ENCODE measurements at places on chromosomes 4 and X.

DNA sequence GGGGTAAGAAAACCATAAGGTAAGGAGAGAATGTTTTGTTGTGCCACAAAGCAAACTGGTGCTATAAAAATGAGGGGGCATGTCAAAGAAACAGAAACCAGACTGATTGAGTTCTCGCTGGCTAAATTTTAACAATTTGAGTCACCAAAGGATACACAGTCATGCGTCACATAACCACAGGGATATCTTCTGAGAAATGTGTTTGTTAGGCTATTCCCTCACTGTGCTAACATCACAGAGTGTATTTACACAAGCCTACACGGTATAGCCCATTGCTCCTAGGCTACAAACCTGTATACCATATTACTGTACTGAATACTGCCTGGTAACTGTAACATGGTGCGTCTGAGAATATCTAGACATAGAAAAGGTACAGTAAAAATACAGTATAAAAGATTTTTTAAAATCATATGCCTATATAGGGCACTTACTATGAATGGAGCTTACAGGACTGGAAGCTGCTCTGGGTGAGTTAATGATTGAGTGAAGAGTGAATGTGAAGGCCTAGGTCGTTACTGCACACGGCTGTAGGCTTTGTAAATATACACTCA is 50.1 kb downstream of the FBXW7 start:
- no peak for DNase-seq

DNA sequence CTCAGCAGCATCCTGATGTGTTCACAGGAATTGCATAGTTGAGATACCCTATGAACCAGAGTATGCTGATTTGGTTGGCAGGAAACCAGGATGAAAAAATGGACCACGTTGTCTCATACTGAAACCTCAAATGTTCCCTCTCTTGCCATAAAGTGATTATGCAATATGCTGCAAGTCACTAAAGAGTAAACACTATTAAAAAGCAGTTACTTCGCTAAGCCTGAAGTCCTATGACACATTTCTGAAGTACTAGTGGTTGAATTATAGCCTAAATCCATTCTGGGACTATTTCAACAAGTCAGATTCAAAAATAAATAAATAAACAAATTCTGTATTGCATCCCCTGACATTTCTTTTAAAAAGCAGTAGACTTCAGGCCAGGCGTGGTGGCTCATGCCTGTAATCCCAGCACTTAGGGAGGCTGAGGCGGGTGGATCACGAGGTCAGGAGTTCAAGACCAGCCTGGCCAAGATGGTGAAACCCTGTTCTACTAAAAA is 106.0 kb upstream of the NAP1L5 start:
- DNase-seq = no peak

- no peak for DNase-seq
Observed at GRCh38 chr4:183828839-183829238, 76.3 kb upstream of the STOX2 start.

DNA sequence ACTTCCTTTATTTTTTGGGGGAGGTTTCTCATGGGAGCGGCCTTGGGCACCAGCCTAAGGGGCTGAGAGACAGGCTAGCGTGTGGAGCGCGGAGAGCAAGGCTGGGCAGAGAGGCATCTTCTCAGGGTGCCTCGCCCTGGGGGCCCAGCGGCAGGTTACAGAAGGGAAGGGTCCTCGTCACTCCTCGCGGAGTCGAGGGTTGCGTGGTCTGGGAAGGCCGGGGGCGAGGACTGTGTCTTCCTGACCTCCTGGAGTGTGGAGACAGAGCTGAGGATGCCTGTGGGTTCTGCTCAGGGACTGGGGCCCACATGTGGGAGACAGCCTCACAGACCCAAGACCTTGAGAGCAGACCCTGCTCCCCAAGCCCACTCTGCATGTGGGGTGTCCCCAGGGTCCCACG is 79.6 kb upstream of the LRPAP1 start:
- no peak for DNase-seq

DNA sequence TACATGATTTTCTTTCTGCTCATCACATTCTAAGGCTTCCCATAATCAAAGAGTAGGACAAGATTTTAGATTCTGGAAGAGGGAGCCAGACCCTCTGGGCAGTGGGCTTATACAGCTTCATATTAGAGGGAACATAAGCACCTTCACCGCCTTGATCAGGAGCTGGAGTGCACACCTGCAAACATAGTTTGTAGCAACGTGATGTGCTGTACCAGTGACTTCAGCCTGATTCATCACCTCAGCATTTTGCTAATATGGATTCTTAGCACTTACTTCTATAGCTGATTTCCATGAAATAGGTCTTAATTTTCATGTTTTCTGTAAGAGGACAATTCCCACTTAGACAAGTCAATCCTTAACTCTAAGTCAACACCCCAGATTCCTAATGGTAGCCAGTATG is 36.7 kb downstream of the PCDH18 start:
- DNase-seq = no peak

DNA sequence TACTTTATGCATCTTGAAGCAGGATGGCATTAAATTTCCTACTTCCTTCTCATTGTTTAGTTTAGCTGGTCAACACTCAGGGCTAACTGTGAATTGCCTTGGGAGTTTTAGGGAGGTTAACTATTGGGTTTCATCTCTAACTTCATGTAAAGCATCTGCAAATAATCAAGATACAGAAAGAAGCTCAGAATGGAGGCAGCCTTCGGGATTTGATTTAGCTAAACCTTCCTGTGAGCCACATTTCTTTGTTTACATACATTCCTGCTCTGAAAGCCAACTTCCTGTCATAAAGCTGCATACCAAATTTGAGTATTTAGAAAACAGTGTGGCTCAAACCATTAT is 131.7 kb upstream of the PCDH18 start:
- DNase-seq = no peak

DNA sequence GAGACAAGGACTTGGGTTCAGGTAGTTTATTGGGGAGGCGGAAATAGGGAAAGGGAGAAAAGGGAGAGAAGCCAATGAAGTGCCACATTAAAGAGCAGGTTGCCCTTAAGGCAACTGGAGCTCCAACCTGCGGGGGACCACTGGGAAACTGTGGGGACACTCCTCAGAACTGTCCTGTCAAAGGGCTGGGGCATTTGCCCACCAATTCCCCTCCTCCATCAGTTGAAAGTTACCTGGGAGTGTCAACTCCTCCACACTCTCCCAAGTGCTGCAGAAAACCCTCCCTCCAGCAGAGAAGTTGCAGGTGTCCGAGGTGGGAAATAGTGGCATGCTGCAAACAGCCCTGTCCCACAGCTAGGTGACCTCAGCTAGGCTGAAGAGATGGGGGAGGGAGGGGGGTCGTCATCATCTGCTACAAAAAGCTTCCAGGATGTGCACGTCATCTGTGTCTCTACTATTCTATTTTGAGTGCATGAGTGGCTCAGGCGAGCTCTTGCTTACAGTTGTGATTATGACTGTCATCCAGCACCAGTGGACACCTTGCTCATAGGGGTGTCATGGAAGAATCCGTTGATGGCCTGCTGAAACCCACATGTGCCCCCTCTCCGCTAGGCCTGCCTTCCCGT is 41.5 kb upstream of the XPNPEP2 start:
- no peak for DNase-seq

GRCh38 chr4:53963781-53964180 is 100.6 kb downstream of the CHIC2 start:
- DNase-seq = peak; percentile 24

GRCh38 chrX:42117318-42117717 is 194.0 kb upstream of the CASK start:
- DNase-seq = no peak

GRCh38 chrX:15948318-15948660 is 93.7 kb upstream of the AP1S2 start:
- DNase-seq = no peak

GRCh38 chr4:123649250-123649644 is 252.7 kb downstream of the SPRY1 start:
- no peak for DNase-seq

GRCh38 chrX:72125331-72126047 is 6.2 kb downstream of the RTL5 start:
- peak; percentile 33 for DNase-seq

DNA sequence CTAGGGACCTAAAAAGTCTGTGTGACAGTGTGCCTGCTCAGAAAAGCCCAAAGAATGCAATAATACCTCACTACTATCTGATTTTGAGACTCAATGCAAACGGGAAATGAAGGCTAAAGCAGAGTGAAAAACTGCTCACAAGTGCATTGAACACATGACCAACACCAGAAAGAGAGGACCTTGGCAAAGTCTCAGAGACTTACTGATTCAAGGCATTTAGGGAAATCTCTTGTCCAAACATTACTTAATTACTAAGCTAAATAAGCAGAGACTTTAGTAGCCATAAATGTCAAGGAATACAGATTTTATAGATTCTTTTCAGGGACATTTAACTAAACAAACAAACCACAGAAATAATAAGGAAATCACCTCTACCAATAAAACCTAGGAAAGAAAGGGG is 916.0 kb downstream of the FSTL5 start:
- DNase-seq = no peak

DNA sequence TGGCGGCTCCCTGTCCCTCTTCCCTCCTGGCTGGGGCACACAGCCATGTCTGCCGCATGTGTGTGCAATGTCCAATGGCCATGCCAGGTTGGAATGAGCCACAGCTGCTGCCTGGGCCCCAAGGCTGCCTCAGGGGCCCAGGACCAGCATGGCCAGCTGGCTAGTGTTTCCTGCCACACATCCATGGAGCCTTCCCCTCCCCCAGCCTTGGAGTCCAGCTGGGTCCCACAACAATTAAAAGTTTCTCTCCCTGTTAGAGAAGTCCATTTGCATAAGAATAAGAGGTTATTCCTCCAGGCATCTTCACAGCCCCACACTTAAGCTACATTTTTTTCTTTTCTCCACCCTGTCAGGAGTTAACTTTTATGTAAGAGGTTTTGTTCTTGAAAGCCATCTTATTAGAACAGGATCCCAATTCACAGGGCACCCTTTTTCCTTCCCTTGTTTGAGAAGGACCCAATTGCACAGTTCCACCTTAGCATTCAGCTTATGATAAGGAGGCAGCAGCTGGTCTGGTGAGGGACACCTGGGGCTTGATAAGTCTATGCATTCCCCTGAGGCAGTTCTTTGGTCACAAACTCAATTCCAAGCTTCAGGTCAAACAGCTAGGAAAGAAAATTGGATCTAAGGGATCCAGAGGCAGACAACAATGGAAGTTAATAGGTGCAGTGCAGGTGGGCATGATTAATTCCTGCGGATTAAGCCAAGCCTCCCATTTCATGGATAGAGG is 963.3 kb upstream of the GRIA3 start:
- no peak for DNase-seq

DNA sequence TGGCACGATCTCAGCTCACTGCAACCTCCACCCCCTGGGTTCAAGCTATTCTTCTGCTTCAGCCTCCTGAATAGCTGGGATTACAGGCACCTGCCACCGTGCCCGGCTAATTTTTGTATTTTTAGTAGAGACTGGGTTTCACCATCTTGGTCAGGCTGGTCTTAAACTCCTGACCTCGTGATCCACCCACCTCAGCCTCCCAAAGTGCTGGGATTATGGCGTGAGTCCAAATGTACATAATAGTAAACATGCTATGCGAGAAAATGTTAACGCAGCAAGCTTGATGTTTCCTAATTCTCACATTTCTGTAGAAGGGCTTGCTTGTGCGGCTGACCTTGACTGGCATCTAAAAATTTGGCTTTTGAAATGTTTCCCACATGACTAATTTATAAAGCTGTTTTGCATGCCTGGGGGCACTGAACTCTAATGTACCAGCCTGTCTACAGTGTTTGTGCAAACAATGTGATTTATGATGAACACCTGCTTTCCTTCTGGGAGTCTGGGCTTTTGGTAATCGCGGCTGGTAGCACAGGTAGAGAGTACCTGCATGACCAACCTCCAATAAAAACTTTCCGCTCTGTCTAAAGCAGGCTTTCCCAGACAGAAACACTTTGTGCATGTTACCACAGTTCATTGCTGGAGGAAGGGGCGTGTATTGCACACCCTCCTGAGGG is 216.8 kb downstream of the IL15 start:
- no peak for DNase-seq

DNA sequence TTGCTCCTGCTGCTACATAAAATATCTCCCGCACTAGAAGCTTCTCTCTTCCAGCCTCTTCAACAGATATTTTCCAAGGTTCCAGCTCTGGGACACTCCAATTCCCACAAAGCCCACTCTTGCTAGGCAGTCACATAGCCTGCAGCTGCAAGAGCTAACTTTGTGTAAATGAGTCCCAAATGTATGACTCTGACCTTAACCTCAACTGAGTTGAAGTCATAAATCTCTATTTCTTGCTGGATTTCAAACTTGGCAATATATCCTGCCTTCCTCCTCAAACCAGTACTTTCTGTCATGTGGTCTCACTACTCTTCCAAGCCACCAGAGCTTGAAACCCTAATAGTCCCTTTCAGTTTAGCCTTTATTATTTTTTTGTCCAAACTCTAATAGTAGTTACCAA is 315.4 kb upstream of the GRIA3 start:
- DNase-seq = no peak

DNA sequence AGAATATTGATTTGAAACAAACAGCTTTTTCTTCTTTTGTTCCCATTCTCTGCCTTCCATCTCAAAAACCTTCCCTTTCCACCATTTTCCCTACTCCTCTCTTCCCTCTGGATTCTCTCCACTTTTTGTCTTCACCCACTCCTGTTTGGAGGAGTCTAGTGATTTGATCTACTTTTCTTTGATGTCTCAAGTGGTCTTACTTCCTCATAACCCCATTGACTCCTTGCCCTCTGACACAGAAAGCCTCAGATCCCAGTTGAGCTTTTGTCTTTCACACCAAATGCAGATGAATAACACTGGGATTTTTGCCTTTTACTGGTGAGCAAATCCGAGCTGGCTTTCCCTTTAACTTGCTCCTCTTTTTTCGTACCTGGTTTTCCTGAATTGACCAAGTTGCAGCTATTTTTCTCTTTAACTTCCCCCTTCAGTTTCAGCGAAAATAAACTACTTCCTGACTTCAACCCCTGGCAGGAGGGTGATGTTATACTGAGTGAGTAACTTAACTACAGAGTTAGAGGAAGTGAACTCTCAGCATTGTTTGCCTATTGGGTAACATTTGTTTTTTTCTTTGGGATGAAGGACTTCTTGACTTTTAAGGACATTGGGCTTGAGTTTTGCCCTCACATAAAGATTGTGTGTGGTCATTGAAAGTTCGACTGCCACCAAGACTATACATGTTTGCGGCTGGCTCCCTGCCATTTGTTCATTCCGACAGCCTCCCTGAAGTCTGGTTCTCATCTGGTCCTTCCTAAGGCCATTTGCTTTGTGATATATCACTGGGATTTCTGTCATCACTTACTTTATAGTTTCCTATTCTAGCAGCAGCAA is 392.8 kb upstream of the NR3C2 start:
- DNase-seq = no peak

- DNase-seq = no peak
Observed at GRCh38 chr4:8549352-8549931, 30.8 kb upstream of the GPR78 start.

All from NCI-H1436 (cell line).